Cortex of kidney (tissue), 1 donor: ENCODE measurements at places on chromosomes 7 and 10.

DNA sequence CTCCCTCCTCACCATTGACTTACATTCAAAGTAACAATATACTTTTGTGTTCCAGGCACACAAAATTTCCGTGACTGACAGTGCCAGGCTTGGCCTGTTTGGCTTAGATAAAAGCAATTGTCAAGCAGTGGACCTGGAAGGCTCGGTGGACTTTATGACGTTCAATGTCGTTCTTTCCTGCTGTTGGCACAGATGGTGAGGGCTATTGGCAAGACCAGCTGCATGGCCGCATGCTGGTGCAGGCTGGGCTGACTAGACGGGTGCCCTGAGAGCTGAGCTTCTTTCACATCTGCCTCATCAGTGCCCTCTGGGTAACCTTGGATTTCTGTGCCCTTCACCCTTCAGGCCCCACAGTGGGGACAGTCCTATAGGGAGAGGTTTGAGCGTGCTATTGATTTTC, 45.2 kb downstream of the WIPF3 start:
- no peak for DNase-seq

DNA sequence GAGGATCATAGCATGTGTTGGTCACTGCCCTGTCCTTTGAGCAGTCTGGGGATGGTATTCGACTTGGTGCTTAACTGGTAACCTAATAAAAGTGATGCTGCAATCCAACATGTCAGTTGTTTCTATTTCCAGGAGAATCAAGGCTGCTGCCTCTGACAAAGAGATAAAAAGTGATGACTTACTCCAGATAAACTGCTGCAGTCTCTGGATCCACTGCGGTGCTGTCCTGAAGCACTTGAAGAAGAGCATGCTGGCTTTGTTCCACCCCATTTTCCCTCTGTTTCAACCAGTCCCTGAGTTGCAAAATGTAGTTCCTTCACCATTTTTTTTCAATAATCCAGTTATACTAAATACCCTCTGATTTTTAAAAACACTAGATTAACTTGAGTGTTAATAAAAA, 403.5 kb upstream of the ANKRD30A start:
- DNase-seq: no peak

- DNase-seq: no peak
Observed at GRCh38 chr10:104330168-104331110, 7.8 kb downstream of the ITPRIP start.

DNA sequence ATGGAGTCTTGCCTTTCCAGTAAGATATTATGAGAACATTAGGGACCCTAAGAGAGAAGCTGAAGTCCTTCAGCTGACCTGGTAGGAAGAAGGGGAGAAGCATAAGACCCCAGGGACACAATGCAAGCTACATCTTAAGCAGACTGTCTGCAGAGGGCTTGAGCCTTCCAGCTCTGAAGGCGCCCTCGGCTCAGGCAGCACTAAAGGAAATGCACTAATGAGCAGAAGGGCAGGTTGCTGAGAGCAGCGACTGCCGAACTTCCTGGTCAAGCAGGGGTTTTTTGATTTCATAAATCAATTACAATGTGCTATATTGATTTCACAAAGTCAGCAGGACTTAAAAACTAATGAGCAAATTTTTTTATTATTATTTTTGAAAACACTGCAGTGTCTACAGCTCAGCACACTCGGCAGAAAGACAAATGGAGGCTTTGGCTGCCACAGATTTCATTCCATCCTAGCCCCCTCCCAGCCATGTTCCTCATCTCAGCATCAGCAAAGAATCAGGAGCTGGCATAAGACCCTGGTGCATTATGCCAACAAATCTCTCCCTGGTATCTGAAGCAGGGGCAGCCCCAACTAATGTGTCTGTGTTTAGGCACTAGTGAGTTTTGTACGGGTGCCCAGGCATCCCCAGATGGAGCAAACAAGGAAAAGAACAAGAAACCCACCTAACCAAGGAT, 57.1 kb downstream of the LRRTM3 start:
- DNase-seq: no peak

GRCh38 chr7:137328373-137329120, 15.0 kb downstream of the PTN start:
- no peak for DNase-seq

DNA sequence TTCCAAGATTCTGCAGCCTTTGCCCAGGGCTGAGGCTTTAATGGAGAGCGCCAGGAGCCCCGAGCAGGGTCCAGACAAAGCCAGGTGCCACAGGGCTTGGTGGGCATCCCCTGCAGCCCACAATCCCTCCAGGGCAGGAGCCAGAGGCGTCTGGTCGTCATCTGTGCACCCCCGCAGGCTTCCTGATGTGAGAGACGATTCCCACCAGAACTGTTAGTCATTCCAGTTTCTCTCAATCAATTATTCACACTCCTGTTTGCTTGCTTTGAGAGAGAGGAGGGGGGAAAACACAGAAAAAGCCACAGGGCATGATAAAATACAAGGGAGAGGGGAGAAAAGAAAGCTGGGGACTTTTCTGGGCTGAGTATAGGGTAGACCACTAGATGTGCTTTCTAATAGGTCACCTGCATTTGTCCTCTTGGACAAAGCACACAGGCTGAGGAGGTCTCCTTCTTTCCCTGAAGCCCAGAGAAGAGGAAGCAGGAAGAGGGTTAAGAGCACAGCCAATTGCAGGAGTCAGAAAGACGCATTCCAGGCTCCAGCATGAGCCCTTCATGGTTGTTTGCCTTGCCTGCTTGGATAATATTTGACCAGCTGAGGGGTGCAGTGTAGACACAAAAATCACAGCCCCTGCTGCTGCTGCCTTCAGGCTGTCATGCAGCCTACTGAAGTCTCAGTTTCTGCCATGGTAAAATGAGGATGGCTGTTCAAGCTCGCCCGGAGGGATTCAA, 194.4 kb downstream of the PLXNA4 start:
- DNase-seq: no peak

- DNase-seq: no peak
Observed at GRCh38 chr10:4086131-4086898, 301.3 kb upstream of the KLF6 start.

DNA sequence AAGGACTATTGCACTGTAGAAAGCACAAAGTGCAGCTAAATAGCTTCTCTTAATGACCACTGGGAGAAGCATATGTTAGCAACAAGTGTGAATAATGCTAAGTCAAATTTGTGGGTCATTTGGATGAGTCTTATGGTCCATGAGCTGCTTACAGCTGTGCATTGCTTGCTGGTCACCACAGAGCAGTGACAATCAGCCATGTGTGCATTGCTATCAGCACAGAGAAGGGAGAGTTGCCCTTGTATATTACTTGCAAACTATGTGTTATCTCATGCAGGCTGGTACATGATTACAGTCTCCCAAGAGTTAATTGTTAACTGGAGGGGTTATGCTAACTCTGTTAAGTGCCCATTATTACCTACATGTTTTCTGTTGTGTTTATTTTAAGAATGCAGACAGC, 25.7 kb downstream of the MRPS33 start:
- no peak for DNase-seq

DNA sequence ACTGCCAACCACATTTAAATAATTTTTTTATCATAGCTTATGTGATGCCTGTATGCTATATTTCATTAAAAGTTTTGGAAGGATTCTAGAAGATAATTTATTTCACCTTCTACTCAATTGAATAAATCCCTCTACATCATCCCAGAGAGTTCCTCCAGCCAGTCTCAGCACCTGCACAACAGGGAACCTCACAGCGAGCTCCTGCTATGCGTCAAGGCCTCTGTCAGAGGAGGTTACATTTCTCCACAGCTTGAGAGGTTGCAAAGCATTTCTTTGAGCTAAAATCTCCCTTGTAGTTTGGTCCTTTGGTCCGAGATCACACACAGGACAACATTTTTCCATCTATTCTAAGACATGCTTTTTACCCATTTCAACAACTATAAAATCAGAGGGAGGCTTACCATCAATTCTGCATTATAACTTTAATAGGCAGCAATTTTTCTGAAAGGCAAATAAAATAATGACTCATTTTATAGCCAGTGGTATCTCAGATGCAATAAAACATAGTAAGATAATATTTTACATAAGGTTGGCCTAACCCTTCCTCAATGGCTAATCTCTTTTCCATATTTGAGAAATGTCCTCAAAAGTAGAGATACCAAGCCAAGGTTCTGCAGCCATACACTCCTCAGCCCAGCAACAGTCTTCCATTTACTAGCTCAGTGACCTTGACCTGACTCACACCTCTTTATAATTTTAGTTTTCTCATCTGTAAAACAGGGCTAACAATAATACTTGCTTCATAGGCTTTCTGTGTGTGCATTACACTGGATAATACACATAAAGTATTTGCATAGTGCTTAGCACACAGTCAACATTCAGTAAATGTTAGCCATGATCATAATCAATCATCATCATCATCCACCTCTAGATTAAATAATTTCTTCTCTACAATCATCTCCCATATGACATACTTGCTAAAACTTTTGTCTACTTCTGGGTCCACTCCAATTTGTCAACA, 68.8 kb downstream of the DOCK4 start:
- DNase-seq: no peak

GRCh38 chr7:139829025-139829774, at the start of gene TBXAS1:
Gene TBXAS1, plus strand, starts transcription at chr7:139829264. Its CDS starts 127 bp downstream, at chr7:139829391.
- DNase-seq: no peak

DNA sequence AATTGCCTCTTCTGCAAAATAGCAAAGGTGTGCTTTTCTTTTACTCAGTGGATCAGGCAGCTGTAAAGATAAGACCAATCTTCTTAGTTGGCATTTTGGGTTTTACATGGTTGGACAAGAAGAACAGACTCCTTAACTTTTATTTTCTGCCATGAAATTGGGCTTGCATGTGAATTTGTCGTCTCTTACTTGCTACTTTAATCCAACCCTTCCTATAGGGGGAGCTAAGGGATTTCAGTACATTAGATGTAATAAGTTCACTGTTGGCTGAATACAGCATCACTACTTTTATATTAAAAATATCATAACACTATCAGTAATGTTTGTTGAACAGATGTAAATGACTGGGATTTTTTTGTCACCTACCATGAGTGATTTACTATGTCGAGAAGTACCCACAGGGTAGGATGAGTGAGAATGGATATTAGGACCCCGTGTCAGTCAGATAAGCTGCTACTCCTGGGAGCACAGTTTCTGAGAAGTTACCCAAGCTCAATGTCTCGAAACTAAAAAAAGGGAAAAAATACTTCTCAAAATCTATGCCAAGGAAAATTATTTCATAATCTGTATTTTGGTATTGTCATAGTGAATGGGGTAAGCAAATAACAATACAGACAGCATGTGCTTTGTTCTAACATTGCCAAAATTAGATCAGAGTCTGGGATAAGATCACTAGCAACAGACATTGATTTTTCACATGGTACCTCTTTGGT, 127.4 kb upstream of the AGR3 start:
- DNase-seq: no peak

GRCh38 chr7:129684777-129685176, 73.3 kb downstream of the NRF1 start:
- DNase-seq: no peak

GRCh38 chr10:125084614-125085257, 75.6 kb downstream of the CTBP2 start:
- DNase-seq: no peak

GRCh38 chr7:50305583-50306493, 1.3 kb downstream of the IKZF1 start:
- no peak for DNase-seq

DNA sequence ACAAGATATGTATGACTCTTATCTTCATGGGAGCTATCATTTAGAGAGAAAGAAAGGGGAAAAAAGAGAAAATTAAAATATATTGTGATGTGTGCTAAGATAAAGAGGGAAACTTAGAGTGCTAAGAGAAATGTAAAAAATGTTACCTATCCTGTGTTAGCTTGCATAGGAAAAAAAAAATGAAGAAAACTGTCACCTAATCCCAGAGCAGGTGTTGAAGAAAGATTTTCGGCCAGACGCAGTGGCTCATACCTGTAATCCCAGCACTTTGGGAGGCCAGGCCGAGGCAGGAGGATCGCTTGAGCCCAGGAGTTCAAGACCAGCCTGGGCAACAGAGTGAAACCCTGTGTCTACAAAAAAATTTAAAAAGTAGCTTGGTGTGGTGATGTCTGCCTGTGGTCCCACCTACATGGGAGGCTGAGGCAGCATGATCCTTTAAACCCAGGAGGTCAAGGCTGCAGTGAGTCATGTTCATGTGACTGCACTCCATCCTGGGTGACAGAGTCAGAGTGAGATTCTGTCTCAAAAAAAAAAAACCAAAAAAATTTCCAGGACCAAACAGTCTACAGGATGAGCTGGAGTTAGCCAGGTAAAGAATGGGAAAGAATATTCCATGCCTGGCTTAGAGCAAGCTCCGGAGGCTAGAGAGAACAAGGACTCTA, 2.4 kb upstream of the MKLN1 start:
- no peak for DNase-seq

GRCh38 chr7:22460363-22460988, 39.5 kb downstream of the STEAP1B start:
- DNase-seq: no peak

- no peak for DNase-seq
Observed at GRCh38 chr10:80472234-80473095, 18.4 kb downstream of the TSPAN14 start.

DNA sequence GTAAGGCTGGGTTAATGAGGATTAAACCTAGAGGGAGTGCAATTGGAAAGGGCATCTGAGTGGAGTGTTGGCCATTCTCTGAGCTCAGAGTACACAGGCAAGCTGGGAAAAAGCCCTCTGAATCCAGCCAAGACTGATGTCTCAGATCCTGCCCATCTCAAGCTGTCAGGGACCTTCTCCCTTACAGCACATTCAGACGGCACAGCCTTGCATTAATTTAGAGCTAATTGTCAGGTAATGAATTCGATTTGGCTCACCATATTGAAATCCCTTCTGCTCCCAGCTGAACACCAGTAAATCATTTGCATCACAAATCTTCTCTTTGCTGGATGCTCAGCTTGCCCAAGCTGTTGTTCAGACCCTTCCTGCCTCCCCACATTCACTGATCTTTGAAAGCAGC, 399.3 kb upstream of the PODXL start:
- no peak for DNase-seq

GRCh38 chr7:159249671-159250070, 105.0 kb upstream of the VIPR2 start:
- DNase-seq: no peak

DNA sequence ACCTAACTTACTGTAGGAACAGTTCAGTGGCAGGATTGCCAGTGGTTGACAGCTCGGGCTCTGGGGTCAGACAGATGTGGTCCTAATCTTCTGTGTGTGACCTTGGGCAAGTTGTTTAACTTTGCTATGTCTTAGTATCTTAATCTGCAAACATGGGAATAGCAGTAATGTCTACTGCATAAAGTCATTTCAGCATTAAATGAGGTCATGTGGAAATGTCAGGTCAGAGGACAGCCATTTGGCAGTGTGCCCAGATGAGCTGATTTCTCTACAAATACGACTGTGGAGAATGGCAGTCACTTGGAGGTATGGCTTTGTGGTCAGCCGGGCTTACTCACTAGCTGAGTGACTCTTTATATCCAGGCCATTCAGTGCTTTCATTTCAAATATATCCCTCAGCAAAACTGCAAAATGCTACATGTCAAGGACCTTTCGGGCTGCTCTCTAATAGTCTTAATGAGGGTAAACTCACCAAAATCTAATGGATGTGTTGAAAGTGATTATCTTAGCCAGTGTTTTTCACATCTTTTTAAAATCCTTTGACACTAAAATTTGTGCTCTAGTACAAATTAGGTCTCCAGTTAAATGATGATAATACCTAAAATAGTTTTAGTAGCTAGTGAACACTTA, 171.4 kb downstream of the ST7 start:
- DNase-seq: no peak
